ENCODE measurements at places on chromosomes 4 and X.
A peak's percentile ranks its signal among the peaks of the same experiment; 100 is the strongest.

GRCh38 chrX:55919367-55920221, 202.0 kb downstream of the RRAGB start:
- DNase-seq: no peak

GRCh38 chr4:40583850-40584439, 45.7 kb downstream of the RBM47 start:
- DNase-seq: no peak

- DNase-seq: no peak
These were observed 452.3 kb downstream of the ZIC3 start for GRCh38 chrX:138018145-138018799.

DNA sequence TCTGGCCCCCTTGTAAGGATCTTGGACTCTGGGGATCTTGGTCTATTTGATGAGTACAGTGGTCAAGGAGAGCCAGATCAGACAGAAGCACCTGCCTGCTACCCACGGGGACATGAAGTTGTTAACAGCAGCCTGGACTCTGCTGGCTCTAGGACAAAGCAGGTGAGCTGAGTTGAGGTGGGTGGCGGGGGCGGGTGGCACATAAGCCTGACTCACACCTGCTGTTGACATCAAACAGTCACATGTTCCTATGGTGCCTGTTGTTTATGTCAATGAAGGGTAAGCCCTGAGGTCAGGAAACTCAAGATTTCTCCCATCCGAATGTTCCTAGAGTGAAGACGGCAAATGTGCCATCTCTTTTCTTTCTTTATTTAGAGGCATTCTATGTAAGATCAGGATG, 50.1 kb upstream of the CLNK start:
- DNase-seq: peak; percentile 1

GRCh38 chrX:71603618-71604017, 14.7 kb downstream of the CXCR3 start:
- no peak for DNase-seq

DNA sequence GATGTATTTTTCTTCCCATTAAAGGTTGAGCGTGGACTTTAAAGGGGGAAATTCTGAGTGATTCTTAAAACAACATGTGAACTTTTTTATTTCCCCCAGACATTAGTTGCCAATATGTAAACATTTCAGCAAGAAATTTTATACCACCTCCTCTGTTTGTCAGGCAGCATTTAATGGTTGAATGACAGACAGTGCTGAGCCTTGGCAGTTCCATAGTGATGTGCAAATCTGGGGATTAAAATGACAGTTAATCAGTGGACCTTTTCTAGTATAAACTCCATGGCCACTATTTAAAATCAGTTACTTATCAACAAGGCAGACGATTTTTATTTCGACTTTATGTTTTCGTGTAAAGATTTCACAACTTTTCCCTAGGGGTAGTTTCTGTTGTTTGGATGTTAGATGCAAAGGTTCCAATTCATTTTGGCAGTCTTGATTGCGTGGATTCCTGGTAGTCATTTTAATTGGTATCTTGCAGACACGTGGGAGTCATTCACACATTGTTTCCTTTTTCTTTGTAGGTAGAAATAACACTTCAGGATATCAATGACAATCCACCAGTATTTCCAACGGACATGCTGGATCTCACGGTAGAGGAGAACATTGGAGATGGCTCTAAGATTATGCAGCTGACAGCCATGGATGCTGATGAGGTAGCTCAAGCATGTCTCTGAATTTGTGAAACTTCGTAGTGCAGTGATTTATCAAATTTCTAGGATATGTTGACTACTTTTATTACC, 83.7 kb downstream of the FAT4 start:
- no peak for DNase-seq

DNA sequence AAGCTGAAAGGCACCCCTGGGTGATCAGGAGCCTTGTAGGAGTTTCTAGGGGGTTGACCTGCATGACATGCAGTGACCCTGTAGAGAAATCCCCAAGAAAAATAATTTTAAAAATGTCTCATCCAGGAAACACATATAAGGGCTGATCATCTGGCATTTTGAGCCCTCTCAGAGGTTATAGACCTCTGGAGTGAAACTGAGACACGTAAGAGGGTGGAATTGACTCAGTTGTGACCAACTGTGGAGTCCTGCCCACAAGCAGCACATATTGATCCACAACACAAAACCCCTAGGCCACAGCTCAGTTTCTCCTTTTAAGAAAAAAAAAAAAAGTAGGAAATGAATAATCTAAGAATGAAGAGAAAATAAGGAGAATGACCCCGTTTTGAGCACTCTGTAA, 32.5 kb upstream of the MTMR8 start:
- DNase-seq: no peak

DNA sequence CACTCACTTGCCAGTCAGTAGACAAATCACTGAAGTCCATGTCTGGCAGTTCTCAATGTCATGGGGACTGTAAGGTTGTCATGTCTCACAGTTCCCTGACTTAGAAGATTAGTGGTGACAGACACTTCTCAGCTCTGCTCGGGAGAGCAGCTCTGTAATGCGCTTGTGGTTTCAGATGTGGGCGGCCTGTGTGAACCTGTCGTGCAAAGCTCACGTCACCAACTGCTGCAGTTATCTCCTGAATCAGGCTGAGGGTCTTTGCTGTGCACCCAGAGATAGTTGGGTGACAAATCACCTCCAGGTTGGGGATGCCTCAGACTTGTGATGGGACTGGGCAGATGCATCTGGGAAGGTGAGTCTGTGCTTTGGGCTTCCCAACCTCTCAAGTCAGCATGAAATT, at the start of gene IL9R:
TSS of gene IL9R (plus strand) at position 261 of the 400 bp plus-strand sequence. CDS start at position 325, 64 bp downstream.
- peak; percentile 34 for DNase-seq

GRCh38 chr4:156999175-156999517, 27.5 kb upstream of the PDGFC start:
- DNase-seq: no peak

DNA sequence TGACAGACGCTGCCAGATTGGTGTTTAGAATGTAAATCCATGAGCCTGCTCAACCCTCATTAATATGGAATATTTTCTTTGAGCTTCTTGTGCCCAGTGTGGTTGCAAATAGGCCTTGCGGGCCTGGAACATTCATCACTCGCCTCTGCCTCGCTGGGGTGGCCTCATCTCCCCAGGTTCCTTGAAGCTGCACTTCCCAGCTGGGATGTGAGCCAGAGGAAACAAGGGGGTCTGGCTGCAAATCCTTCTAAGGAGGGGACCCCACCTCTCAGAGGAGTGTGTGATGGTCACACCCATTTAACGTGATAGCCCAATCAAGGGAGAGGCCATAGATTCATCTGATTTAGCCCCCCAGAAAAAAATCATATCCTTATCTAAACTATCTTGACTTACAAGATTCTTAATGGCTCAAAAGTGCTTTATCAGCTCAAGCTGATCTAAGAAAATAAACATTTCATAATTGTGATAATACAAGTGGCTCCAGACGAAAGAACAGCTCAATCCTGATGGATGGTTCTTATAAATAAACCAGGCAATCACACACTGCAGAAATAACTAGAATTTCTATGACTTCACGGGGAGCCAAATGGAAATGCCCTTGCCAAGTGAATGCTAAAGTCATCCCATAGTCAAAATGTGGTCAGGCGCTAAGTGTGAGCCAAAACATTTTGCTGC, 189.9 kb downstream of the PTTG2 start:
- no peak for DNase-seq

- no peak for DNase-seq
These were observed 17.2 kb upstream of the FGFR3 start for GRCh38 chr4:1775731-1776500.

DNA sequence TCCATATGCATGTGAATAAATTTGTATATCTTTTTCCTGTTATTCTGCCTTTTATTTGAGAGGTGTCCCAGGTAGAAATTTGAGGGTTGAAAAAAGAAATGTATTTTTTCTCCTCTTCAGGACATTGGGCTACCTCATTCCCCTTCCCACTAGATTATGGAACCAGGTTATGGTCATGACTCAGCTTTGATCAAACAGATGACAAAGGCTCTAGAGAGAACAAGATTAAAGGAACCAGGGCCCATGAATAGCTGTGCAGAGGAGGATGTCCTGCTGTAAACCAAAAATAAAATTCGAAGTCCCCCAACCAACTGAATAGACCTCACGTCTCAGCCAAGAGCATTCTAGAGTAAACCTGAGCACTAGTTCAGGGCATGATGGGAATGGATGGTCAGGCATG, 313.2 kb downstream of the RAPGEF2 start:
- no peak for DNase-seq

GRCh38 chrX:147710301-147710700, 201.4 kb upstream of the FMR1 start:
- no peak for DNase-seq

DNA sequence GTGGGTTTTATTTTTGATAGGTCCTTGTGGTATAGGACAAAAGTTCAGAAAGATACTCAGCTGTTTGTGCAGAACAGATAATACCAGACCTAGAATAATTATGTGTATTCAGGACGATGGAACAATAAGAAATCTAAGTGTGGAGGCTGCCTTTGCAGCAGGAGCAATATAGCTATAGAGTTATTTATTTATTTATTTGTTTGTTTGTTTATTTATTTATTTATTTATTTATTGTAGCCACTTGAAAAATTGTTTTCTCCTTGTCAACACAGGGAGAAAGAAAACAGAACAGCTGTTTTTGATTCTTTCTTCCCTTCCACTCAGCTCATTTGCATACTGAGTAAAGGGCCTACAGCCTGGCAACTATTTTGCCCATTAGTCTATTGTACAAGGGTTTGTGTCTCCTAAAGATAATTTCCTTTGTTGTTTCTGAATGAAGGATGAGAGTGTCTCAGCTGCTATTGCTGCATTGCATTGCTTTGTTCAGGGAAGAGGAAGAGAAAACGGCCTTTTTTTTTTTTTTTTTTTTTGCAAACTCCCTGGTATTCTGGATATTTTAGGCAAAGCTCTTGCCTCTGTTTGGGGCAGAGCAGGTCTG, 56.0 kb upstream of the ESX1 start:
- no peak for DNase-seq

- DNase-seq: no peak
These were observed 87.7 kb downstream of the COL25A1 start for GRCh38 chr4:109214622-109215301.

GRCh38 chr4:187552781-187553180, 442.8 kb upstream of the ZFP42 start:
- DNase-seq: no peak

DNA sequence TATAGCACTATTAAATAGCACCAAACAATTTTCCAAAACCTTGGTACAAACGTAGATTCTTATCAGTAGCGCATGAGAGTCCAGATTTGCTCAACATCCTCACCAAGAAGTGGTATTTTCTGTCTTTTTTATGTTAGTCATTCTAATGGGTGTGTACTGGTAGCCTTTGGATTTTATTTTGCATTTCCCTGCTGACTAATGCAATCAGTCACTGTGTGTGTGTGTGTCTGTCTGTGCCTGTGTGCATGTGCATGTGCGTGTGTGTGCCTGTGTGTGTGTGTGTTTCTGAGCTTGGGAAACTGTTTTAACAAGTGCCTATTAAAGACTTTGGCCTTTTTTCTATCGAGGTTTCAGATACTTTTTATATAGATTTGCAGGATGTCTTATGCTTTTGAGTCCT, 82.2 kb upstream of the MAGEA10 start:
- no peak for DNase-seq

- no peak for DNase-seq
These were observed 50.9 kb upstream of the CPLX1 start for GRCh38 chr4:876780-877179.

GRCh38 chr4:180217070-180217469, 2026.1 kb upstream of the TENM3 start:
- DNase-seq: no peak

DNA sequence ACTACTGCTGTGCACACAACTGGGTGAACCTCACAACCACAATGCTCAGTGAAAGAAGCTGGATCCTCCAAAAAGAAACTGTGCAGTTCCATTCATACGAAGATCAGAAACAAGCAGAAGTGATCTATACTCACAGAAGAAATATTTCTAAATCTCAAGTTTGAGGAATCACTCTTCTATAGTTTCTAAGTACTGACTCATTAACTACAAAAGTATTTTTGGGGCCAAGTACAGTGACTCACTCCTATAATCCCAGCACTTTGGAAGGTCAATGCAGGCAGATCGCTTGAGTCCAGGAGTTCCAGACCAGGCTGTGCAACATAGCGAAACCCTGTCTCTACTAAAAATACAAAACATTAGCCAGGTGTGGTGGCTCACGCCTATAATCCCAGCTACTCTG, 51.3 kb upstream of the RELL1 start:
- DNase-seq: no peak

- no peak for DNase-seq
These were observed 716 bp downstream of the THAP9 start for GRCh38 chr4:82901183-82901718.

DNA sequence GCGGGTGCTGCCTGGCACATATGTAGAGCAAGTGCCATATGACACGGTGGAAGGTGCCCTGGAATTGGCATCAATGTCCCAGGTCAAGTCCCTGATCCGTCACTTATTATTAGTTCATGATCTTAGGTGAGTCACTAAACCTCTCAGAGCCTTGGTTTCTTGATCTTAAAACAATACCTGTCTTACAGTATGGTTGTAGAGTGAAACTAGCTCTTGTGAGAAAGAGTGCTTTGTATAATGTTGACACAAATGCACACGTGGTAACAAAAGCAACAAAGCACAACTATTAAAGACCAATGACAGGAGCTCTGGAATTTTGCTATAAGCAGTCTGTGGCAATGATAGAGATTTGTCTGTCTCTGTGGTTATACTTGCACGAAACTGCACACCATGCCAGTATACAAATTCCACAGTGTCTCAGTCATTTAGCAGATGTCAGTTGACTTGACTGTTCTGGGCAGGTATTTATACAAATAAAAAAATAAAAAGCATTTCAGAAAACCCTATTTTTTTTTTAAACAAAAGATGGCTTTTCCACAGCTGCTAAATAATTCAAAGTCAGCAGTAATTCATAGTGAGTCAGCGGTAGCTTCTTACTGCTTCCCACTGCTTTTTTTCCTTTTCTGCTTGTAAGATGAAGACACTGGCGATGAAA, 19.7 kb upstream of the ACSL1 start:
- no peak for DNase-seq

DNA sequence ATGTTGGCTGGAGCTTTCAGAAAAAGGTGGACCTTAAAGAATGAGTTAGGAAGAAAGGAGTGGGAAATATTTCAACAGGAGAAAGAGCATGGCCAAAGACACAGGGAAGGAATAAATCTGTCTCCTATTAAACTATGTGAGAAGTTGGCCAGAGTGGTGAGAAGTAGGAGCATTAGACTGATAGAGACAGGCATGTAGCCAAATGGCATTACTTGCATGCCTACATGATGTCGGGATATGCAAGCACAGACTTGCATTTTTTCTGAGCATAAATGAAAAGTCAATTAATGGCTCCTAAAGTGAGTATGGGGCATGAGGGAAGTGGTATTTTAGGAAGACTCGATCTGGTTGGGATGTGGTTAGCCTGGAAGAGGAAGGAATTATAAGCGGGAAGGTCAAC, 279.6 kb upstream of the PITX2 start:
- no peak for DNase-seq

- peak; percentile 61 for DNase-seq
These were observed 22.8 kb downstream of the GPRIN3 start for GRCh38 chr4:89284828-89285227.

DNA sequence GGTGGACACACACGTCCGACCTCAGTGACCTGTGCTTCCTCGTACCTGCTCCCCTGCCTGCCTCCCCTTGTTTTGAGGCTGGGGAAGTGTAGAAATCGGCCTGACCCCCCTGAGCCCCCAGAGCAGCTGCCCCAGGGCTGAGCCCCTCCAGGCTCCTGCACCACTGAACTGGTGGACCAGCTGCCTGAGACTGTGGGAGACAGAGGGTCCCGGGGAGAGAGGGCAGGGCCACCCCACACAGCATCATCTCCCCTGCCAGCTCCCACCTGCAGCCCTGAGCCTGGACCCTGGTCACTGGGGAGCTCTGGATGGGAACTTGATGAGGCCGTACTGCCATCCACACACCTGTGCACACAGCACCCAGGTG, 15.0 kb upstream of the NAT8L start:
- DNase-seq: no peak
